ENCODE measurements at places on chromosomes 6 and 20.

GRCh38 chr6:154468760-154469159 lies 41.7 kb downstream of the CNKSR3 start:
- no peak for DNase-seq

DNA sequence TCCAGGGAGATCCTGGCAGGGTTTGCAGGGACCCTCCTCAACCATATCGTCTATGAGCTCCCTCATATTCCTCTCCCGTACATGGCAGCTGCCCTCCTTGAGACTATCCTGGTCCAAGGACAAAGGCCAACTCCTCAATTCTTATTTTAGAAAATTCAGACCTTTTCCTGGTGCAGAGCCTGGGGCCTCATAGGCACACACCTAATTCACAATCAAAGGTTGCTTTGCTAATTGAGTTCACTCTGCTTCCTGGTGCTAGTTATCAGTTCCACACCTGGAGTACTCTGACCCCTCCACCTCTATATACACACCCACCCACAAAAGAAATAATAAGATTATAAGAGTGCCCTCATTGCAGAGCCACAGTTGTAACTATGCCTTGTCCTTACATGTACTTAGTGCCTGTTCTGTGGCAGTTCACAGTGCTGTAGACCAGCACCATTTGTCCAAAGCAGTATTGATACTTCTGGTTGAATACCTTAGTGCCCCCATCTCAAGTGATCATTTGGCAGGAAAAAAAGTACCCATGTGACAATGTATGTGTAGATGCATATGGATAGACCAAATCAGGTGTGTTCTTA lies 38.7 kb downstream of the GSS start:
- no peak for DNase-seq

DNA sequence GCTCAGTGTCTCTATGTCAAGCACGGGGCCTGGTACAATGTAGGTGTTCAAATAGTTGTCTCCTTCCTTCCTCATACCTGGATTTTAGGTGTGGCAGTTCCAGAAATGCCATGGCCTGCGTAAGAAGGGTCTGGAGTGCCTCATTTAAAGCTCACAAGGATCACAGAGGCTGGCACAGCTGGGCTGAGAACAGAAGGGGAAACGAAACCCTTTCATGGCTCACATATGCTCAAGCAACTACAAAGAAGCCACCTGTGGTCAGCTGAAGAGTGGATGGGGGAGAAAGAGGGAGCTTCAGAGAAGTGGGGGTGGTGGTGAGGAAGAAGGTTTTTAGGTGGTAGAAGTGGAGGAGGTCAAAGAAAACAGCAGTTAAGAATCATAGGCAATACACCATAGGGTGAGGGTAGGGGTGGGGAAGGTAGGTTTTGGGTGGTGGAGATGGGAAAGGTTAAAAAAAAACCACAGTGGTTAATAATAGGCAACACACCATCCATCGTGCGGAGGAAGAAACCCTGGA lies 17.0 kb upstream of the TOP1 start:
- DNase-seq, result no peak

DNA sequence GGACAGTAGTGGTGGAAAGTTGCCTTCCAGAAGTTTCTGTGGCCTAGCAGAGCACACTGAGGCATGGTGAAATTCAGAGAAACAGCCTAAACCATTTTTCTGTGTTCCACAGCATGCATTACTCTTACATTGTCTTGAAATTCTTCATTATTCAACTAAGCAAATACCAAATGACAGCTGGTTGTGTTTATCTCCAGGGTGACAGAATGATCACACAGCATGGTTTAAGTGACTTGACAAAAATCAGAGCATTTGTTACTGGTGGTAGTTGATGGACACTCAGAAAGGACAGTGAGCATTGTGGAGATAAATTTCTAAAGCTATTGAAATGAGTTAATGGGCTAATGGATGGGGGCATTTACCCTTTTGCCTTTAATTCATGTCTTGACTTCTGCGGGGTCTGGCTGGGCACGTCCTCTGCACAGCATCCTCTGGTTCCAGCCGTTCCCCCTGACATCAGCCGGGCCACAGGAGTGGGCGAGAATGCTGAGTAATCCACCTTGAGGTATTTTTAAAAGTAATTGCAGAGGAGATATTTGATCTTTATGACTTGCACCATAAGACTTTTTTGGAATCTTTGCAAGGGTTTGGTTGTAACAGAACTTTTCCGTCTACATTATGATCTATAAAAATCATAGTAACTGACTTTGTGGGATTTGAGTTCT lies 78.9 kb upstream of the SCP2D1 start:
- DNase-seq, result no peak

- DNase-seq, result peak; percentile 77
Measured at GRCh38 chr6:141483598-141484061, 649.1 kb upstream of the GJE1 start.
